ENCODE measurements at places on chromosomes 3 and 15.

DNA sequence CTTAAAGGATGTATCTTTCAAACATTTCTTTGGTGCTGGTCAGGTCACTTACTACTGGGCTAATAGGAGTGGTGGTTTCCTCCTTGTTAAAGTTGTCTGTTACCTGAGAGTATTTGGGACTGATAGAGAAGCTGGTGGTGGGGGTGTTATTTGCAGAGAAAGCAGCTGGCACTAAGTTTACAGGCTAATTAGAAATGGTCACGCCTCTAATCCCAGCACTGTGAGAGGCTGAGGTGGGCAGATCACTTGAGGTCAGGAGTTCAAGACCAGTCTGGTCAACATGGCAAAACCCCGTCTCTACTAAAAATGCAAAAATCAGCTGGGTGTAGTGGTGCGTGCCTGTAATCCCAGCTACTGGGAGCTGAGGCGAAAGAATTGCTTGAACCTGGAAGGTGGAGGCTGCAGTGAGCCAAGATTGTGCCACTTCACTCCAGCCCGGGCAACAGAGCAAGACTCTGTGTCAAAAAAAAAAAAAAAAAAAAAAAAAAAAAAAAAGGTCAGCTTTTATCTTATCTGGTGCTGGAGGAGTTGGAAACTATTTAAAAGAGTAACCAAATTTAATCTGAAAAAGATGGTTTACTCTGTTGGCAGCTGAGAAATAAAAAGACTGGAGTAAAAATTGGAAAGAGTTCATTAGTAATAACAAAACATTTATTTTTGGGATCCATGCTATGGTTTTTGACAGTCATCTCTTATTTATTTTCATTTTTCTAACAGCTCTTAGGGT lies 332.6 kb downstream of the PTPRG start:
- DNase-seq: no peak

DNA sequence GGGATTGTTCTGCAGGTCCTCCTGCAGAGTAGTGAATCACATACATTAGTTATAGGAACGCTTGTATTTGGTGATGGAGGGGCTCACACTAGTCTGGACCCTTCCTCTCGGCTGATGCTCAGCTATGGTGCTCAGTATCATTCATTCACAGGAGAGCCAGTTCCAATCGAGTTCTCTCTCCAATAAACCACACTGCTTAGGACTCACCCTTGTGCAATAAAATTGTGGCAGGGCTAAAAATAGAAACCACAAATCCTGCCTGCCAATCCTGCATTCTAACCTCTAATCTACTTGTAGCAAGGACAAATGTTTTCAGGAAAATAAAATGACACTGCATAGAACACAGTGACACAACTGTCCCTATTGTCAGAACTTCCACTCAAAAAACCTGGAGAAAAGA lies 138.4 kb upstream of the TBL1XR1 start:
- DNase-seq: no peak

GRCh38 chr3:78660957-78661356 lies 1106.8 kb downstream of the ROBO1 start:
- no peak for DNase-seq

DNA sequence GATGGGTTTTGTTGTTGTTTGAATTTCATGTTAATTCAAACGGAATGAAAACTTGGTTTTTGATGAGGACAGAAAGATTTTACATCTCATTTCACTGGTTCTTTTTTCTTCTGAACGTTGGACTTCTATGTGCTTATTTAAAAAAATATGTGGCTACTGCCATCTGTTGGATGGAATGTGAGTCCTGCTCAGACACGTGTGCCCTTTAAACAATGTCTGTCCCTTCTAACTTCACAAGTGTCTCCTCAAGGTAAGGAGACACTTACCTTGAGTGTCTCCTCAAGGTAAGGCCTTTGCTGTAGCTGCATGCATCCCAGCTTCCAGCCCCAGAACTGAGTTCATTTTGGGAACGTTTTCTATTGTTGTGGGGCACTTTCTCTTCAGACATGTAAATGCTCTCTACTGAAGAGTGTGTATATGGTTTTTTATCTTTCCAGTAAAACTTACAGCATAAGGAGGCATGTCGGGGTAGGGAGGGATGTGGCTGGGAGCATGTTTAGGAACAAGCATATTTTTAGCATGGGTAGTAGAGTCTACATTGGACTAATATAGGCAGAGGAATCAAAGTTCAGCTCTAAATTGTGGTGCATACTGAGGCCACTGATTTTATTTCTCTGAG lies 63.1 kb upstream of the UBE3A start:
- DNase-seq: no peak

DNA sequence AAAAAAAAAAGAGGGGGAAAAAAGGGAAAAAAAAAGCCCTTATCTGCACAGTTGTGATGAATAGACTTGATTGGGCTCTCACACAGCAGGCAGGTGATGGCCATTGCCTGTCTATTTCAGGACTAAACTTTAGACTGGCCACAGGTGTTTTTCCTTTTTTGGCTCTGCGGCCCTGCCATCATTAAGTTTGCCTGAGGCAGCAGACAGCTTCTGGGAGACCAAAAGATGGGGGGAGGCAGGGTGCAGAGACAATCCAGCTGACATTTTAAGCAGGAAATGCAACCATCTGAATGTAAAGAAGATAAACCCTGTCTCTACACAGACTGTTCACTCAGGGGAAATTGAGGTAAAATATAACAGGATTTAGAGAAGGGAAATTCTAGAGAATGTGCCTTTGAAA lies 295.0 kb upstream of the KCNH8 start:
- no peak for DNase-seq

- DNase-seq: no peak
Measured at GRCh38 chr15:77030928-77031375, 36.0 kb downstream of the PSTPIP1 start.

DNA sequence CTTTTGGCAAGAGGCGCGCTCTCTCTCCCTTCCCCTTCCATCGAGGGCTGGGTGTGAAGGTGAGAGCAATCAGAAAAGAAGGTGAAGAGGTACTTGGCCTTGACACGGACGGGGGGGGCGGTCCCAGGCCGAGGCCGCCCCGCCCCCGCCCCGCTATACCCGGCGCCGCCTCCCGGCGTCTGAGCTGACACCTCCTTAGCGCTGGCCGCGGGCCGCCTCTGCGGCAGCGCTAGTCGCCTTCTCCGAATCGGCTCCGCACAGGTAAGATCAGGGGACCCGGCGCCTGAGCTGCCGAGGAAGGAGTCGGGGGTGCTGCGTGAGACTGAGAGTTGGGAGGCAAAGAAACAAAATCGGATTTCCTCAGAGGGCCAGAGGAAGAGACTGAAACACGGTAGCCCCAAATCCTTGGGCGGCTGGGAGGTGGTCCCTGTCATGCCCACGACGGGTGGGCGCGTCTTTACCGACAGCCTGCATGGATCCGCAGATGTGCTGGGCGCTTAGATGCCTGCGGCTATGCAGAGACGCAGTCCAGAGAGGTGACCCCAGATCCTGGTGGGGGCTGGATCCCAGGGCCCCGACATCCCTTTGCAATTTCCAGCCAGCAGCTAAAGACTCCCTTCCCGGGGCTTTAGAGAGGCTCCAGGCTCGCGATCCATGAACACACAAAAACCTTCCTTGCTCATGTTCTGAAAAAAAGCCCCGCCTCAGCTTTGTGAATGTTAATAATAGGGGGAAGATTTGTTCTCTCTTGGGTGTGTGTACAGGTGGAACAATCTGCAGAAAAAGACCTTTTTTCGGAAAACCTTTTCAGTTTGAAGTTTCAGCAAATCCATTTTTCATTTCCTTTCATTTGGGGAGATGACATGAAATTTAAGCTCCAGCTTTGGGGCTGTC lies at the start of gene ENTPD3:
Gene ENTPD3 (plus strand): TSS at position 184 of the 894 bp plus-strand sequence. CDS start 874 bp downstream, outside the sequence.
- no peak for DNase-seq

DNA sequence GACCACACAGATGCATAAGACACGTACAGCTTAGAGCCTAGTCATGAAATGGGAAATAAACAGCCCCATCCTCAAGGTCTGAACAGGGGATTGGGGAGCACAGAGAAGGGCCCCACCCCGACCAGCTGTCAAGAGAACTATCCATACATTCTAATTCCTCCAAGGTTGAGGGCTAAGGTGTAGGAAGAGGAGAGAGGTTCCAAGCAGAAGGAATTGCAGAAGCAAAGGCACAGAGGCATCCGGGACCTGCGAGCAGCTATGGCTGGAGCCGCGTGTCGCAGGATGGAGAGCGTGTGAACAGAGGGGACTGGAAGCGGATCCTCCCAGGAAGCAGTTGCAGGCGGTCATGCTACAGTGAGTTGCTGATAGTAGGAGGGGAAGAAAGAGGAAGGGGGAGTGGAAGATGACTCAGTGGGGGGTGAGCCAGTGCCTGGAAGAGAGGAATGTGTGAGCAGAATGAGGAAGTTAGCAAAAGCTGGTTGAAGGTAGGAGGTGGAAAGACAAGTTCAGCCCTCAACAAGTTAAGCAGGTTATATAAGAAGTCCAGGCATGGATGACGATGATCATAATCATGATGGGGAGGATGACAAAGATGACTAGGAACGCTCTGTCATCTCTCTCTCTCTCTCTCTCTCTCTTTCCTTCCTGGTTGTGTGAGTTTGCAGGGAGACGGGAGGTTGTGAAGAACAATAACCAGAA lies 89.7 kb downstream of the LIPC start:
- no peak for DNase-seq

- DNase-seq: no peak
Measured at GRCh38 chr15:26050984-26051383, 187.9 kb upstream of the ATP10A start.

DNA sequence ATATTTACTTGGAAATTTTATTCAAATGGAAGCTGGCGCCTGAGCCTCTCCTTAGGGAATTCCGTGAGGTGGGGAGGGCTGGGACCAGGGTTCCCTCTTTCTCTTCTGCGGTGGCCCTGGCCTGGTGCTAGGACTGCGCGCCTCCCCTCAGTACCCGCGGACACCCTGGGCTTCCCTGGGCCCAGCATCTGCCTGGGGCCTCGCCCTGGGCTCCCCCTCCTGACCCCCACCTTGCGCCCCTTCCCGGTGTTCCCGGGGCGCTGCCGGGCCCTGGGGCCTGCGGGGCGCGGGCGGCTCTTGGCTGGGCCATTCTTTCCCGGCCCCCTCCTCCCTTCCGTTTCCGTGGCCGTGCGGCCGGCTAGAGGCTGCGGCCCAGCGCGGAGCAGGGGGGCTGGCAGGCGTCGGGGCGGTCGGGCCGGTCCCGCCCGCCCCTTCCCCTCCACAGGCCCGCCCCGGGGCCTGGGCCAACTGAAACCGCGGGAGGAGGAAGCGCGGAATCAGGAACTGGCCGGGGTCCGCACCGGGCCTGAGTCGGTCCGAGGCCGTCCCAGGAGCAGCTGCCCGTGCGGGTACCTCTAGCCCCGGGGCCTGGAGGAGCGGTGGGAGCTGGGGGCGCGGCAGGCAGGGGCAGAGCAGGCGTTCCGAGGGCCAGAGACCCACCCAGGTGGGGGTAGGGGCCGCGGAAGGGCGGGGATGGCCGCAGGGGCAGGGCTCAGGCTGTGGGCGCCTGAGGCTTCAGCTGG lies at the start of gene FES:
Gene FES (plus strand): TSS at position 529 of the 743 bp plus-strand sequence. CDS start 542 bp downstream, outside the sequence.
- DNase-seq: no peak

GRCh38 chr3:107275511-107275910 lies 101.7 kb upstream of the CCDC54 start:
- DNase-seq: no peak

DNA sequence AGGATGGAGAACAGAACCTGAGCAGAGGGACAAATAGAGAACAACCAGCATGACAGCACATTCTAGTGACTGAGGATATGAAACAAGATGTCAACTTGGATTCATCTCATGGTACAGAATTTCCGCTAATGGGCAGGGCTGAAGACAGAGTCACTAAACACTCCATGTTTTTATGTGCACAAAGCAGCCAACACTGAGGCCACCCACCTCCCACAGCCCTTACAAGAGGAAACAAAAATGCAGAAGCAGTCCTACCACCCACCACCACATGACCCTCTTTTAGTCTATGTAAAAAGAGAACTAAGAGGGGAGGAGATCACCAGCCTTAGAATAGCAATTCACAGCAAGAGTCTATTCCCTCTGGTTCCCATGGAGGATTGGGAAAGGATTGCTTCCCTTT lies 131.4 kb upstream of the UBE2E2 start:
- no peak for DNase-seq

DNA sequence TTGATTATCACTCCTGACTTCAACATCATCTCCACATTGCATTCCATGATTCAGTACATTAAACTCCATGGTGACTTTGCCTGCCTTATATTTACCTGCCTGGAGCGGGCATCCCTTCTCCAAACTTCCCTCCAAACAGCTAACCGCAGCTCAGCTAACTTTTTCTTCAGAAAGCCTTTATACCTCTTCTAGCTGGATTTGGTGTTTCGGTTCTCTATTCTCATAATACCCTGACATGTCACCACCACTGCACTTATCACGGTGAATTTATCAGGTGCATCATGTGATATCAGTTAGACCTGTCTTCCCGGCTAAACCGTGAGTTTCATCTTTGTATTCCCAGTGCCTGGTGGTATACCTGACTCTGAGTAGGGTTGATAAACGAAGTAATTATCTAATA lies 367.6 kb downstream of the UNC13C start:
- DNase-seq: no peak

DNA sequence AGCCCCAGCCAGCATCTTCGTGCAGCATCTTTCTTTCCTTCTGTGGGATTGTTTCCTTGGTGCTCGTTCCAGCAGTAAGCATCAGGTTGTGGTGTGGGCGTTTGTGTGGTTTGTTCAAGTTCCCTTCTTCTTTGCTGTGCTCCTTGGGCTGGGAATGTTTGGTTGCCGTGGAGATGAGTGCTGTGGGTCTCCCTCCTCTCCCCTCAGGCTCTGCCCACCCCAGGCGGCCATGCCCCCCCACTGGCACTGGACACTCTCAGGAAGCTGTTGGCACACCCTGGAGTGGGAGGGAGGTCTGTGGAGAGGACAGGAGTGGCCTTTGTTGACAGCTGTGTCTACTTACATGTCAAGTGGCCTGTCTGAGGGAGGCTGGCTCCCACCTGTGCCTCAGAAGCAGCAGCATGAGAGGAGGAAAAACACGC lies 46.5 kb upstream of the SACM1L start:
- DNase-seq: no peak

DNA sequence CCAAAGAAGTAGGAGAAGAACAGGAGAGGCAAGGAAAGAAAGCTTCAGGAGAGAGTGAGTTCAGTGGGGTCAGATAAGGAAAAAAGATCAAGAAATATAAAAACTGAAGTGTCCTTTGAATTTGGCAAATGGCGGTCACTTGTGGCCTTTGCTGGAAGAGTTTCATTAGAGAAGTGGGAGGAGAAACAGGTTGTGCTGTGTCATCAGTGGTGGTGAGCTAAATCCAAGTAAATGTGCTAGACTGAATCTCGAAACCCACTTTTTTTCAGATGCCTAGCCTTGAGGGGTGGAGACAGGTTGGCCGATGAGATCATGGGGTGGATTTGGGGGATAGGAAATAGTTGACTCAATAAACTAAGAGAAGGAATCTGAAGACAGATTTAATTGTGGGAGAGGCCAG lies 43.7 kb downstream of the CHRD start:
- DNase-seq: no peak

GRCh38 chr3:172087602-172088580 lies 48.5 kb downstream of the FNDC3B start:
- DNase-seq: no peak

GRCh38 chr15:56038015-56038414 lies 44.6 kb upstream of the NEDD4 start:
- no peak for DNase-seq

- DNase-seq: no peak
Measured at GRCh38 chr3:55564726-55565125, 77.6 kb upstream of the WNT5A start.

GRCh38 chr3:56878074-56878473 lies 76.3 kb upstream of the ARHGEF3 start:
- no peak for DNase-seq

- DNase-seq: no peak
Measured at GRCh38 chr3:138082085-138082991, 33.1 kb downstream of the DZIP1L start.
